Spleen (tissue), 13 donors: ENCODE measurements at places on chromosomes 1 and 21. TPM values are rescaled to one million over a fixed set of nuclear protein-coding genes. Genes with fewer than 3 reads are reported as not detected.

GRCh38 chr1:43446388-43446740 lies 7.4 kb downstream of the HYI start:
- peaks cover 97% of the 10 kb centered on the region for H3K36me3 ChIP-seq
- no peaks in the 10 kb centered on the region for H3K27me3 ChIP-seq
- no peak overlapping the region for H3K27ac ChIP-seq
- no peaks in the 10 kb centered on the region for H3K4me1 ChIP-seq

DNA sequence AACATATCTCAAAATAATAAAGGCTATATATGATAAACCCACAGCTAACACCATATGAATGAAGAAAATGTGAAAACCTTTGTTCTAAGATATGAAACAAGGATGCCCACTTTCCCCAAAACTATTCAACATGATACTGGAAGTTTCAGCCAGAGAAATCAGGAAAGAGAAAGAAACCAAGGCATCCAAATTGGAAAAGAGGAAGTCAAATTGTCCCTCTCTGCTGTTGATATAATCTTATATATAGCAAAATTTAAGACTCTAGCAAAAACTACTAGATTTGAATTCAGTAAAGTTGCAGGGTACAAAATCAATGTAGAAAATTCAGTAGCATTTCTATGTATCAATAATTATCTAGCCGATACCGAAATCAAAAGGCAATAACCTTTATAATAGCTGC lies 4.3 kb upstream of the OR10Z1 start:
- no peaks in the 10 kb centered on the region for H3K4me1 ChIP-seq
- H3K4me3 ChIP-seq: no peak overlapping the region
- H3K27ac ChIP-seq: no peak overlapping the region
- H3K27me3 ChIP-seq: no peaks in the 10 kb centered on the region

- no peak overlapping the region for H3K4me3 ChIP-seq
- H3K27me3 ChIP-seq: no peaks in the 10 kb centered on the region
These were observed 99.8 kb downstream of the PATJ start for GRCh38 chr1:61842036-61842435.

- H3K27me3 ChIP-seq: no peaks in the 10 kb centered on the region
- no peak for DNase-seq
- no peak overlapping the region for H3K27ac ChIP-seq
- H3K4me1 ChIP-seq: no peaks in the 10 kb centered on the region
These were observed 53.6 kb upstream of the SSX2IP start for GRCh38 chr1:84743896-84744295.

DNA sequence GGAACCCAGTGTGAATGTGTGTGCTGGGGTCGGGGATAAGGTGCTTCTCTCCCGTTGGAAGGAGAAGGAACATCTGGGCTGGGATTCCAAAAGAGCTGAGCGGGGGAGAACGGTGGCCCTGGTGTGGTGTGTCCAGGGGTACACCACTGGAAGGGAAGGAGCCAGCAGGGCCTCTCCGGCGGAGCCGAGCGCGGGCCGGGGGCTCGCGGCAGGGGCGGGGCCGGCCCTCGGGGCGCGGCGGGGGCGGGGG lies 231 bp upstream of the RPS6KA1 start:
- H3K27me3 ChIP-seq: peaks cover 9% of the 10 kb centered on the region
- H3K27ac ChIP-seq: peak overlapping the region; percentile 94
- H3K4me1 ChIP-seq: peaks cover 11% of the 10 kb centered on the region
- peak overlapping the region; percentile 82 for H3K4me3 ChIP-seq
- no peak for DNase-seq

DNA sequence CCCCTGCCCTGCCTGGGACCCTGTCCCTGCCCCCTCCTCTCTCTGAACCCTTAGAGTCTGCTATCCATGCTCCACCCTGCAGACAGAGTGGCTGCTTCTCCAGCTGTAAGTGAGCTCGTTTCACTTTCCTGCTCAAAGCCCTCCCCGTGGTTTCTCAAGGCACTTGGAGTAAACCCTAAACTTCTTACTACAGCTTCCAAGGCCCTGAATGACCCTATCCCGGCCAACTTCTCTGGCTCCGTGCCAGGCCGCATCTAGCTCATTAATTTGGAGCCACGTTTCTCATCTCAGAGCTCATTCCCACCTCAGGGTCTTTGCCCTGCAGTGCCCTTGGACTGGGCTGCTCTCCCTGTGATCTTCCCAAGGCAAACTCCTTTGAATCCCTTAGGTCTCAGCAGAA lies 235.1 kb upstream of the RUNX1 start:
- no peaks in the 10 kb centered on the region for H3K4me1 ChIP-seq
- H3K27ac ChIP-seq: no peak overlapping the region
- no peak overlapping the region for H3K4me3 ChIP-seq
- no peaks in the 10 kb centered on the region for H3K36me3 ChIP-seq

HHAT gene
- total RNA-seq: 7.1 TPM

CAMK2N1 gene
- 16.5 TPM for total RNA-seq

SMCP gene
- total RNA-seq: not detected

GRCh38 chr1:203316626-203317093 lies 11.3 kb downstream of the BTG2 start:
- H3K36me3 ChIP-seq: no peaks in the 10 kb centered on the region
- H3K4me1 ChIP-seq: peaks cover 15% of the 10 kb centered on the region

CD1E gene
- 2.6 TPM for total RNA-seq

GRCh38 chr1:39398278-39399021 lies 93.0 kb upstream of the BMP8A start:
- no peak overlapping the region for H3K4me3 ChIP-seq
- H3K4me1 ChIP-seq: peaks cover 97% of the 10 kb centered on the region
- peak overlapping the region; percentile 75 for H3K27ac ChIP-seq
- no peaks in the 10 kb centered on the region for H3K27me3 ChIP-seq
- H3K36me3 ChIP-seq: peaks cover 19% of the 10 kb centered on the region

TNFRSF25 gene
- total RNA-seq: 68.1 TPM

GRCh38 chr21:38310646-38311485 lies 54.1 kb downstream of the KCNJ15 start:
- DNase-seq: no peak
- no peak overlapping the region for H3K4me3 ChIP-seq
- peaks cover 11% of the 10 kb centered on the region for H3K4me1 ChIP-seq
- H3K27ac ChIP-seq: no peak overlapping the region

GRCh38 chr21:45385549-45386050 lies 19.4 kb upstream of the COL18A1 start:
- H3K27me3 ChIP-seq: no peaks in the 10 kb centered on the region
- peak; percentile 57 for DNase-seq
- H3K4me3 ChIP-seq: no peak overlapping the region
- peaks cover 17% of the 10 kb centered on the region for H3K4me1 ChIP-seq
- H3K36me3 ChIP-seq: no peaks in the 10 kb centered on the region

- DNase-seq: no peak
- H3K27me3 ChIP-seq: no peaks in the 10 kb centered on the region
- no peak overlapping the region for H3K4me3 ChIP-seq
- no peak overlapping the region for H3K27ac ChIP-seq
These were observed 75.2 kb downstream of the NTPCR start for GRCh38 chr1:233025567-233025966.

DNA sequence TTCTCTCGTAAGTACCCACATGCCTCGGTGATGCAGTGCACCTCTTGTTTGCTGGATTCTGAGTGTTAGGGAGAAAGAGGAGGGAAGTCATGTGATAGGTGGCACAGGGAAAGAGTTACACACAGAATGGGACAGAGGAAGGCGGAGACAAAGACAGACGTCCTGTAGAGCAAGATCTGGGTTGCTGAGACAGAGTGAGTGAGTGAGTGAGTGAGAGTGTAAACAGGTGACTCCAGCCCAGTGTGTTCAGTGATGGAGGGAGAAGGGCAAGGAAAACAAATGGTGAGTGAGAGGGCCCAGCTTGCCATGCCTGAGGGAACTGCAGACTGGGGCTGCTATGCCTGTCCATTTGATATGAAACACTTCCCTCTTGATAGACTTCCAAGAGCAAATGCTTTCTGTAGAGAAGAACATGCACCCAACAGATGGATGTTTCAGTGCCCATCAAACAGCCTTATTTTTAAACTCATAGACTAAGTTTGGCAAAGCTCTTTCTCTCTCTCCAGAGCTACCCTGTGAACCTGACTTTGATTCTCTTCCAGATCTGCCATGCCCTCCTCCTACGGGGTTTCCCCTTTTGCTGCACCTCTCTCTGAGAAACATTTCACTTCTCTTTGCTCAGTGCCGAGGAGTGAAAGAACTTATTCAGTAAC lies 209.9 kb upstream of the COA6 start:
- no peaks in the 10 kb centered on the region for H3K27me3 ChIP-seq
- H3K27ac ChIP-seq: no peak overlapping the region
- no peaks in the 10 kb centered on the region for H3K36me3 ChIP-seq
- H3K4me3 ChIP-seq: no peak overlapping the region

OSCP1 gene
- total RNA-seq: 1.2 TPM
